ENCODE measurements at places on chromosomes 1 and 21.
A peak's percentile ranks its signal among the peaks of the same experiment; 100 is the strongest.

GRCh38 chr1:96723377-96723776 lies 1.8 kb downstream of the PTBP2 start:
- peaks cover 30% of the 10 kb centered on the region for H3K4me1 ChIP-seq
- peak overlapping the region; percentile 95 for H3K4me3 ChIP-seq
- no peaks in the 10 kb centered on the region for H3K27me3 ChIP-seq
- peak overlapping the region; percentile 95 for H3K27ac ChIP-seq
- H3K36me3 ChIP-seq, result peaks cover 39% of the 10 kb centered on the region
- no peak for DNase-seq

DNA sequence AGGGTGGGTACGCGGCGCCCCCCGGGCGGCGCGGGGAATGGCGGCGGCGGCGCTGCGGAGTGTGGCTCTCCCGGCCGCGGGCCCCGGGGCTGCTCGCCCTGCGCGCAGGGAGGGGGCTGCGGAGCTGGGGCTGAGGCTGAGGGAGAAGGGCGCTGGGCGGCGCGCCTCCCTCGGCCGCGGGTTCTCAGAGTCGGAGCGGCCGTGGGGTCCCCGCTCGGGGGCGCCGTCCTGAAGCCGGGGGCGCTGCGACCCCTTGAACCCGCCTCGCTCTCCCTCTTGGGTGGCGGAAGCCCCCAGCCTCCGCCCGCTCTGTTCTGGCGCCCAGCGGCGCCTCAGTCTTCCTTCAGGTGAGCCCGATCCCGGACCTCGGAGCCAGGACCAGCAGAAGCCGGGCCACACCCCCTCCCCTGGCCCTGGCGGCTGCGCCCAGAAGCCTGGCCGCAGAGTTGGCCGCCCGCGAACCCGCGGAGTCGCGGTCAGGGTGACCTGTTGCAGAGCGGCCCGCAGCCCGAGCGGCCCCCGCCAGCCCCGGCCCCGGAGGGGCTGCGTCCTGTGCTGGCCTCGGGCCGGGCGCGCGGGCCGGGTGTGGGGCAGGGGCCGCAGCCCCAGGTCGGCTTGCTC lies 532 bp downstream of the RALGPS2 start:
- H3K27me3 ChIP-seq, result peaks cover 39% of the 10 kb centered on the region
- no peak overlapping the region for H3K27ac ChIP-seq
- H3K36me3 ChIP-seq, result no peaks in the 10 kb centered on the region
- peaks cover 12% of the 10 kb centered on the region for H3K4me1 ChIP-seq

- no peaks in the 10 kb centered on the region for H3K27me3 ChIP-seq
- no peak overlapping the region for H3K4me3 ChIP-seq
- DNase-seq, result no peak
Measured at GRCh38 chr1:30036229-30036547, 687.2 kb downstream of the MATN1 start.

DNA sequence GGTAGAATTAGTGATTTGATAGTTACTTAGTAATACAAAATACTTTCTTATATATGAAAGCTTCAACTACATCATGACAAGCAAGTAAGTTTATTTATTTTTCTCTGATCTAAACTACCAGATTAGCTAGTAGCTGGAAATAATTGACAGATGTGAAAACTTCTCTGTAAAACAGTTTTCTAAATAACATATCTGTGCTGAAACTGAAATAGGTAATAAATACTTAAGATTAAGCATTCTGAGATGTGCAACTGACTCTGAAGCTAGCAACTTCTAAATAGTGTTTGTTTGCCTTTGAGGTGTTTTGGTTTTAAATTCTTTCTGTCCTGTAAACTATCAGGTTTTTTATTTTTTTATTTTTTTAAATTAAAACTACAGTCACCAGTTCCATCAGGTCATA lies 18.5 kb upstream of the LHX8 start:
- no peaks in the 10 kb centered on the region for H3K36me3 ChIP-seq
- no peak overlapping the region for H3K27ac ChIP-seq
- no peaks in the 10 kb centered on the region for H3K27me3 ChIP-seq
- H3K4me3 ChIP-seq, result no peak overlapping the region
- no peak for DNase-seq

- H3K36me3 ChIP-seq, result no peaks in the 10 kb centered on the region
- H3K4me1 ChIP-seq, result no peaks in the 10 kb centered on the region
- no peak within 1 kb of the TSS for H3K27ac ChIP-seq
- DNase-seq, result no peak
Measured at GRCh38 chr21:18244671-18245463, at the start of gene CHODL. TSS of gene CHODL (plus strand) at chr21:18244833. CDS start at chr21:18245224, 391 bp downstream.

DNA sequence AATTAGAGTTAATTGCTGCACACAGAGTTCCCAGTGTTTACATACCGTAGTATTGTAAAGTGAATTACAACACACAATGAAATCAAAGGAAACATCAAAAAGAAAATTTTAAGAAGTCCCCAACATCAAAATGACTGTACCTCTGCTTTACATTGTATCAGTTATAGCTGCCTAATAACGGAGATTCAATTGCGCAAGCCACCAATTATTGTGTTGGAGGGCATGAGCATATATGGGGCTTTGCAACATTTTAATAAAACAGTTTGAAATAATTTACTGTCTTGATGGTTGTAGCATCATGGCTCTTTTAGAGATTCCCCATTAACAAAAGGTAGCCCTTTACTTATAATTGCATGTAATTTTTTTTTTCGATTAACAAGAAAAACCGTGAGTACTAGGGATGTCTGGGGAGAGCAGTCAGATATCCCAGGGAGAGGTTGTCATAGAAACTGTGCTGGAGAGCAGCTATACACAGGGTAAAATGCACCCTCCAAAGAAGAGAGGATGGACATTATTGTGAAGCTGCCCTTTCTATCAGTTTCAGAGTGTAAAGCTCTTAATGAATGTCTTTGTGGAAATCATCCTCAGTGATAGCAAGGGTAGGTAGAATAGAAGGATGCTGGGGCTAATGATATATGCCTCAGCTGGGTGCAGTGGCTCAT lies 55.9 kb upstream of the BTG3 start:
- no peak overlapping the region for H3K4me3 ChIP-seq
- peaks cover 9% of the 10 kb centered on the region for H3K27me3 ChIP-seq
- no peak overlapping the region for H3K27ac ChIP-seq
- H3K4me1 ChIP-seq, result peaks cover 2% of the 10 kb centered on the region
- no peak for DNase-seq

GRCh38 chr1:244412176-244412575 lies 39.5 kb downstream of the ADSS2 start:
- DNase-seq, result no peak
- no peak overlapping the region for H3K4me3 ChIP-seq
- no peak overlapping the region for H3K27ac ChIP-seq
- no peaks in the 10 kb centered on the region for H3K27me3 ChIP-seq

DNA sequence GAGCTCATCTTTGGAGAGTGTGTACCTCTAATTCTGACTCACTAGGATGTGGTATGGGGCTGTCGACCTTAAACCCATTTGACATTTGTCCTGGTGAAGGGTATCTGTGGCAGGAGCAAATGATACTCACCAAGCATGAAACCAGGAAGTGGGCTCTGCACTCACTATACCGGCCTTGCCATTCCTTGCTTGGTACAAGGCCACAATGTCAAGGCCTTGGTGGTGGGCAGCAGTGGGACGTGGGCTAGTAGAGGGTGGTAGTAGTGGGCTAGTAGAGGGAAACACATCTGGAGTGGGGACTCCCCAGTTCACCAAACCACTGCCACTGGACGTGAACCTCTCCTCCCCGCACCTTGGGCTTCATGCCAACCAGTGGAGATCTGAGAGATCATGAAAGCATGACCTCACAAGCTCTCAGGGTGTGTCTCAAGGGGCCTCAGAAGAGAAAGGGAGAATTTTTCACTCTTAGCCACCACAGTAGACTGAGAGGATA lies 11.5 kb downstream of the TNFSF4 start:
- peak; percentile 12 for DNase-seq
- peaks cover 33% of the 10 kb centered on the region for H3K27me3 ChIP-seq
- H3K36me3 ChIP-seq, result no peaks in the 10 kb centered on the region
- peak overlapping the region; percentile 57 for H3K27ac ChIP-seq
- H3K4me3 ChIP-seq, result no peak overlapping the region

DNA sequence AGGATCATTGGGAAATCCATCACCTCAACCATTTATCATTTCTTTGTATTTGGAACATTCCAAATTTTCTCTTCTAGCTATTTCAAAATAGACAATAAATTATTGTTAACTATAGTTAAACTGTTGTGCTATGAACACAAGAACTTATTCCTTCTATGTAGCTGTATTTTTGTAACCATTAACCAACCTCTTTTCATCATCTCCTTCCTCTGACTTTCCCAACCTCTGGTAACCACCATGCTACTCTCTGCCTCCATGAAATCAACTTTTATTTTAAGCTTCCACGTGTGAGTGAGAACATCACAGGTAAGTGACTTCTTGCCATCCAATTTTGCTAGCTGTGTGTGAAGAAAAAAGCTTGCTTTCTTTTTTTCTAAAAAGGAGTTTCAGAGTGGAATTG lies 418 bp downstream of the IFI44L start:
- peak overlapping the region; percentile 84 for H3K4me3 ChIP-seq
- H3K27ac ChIP-seq, result peak overlapping the region; percentile 74
- peaks cover under 1% of the 10 kb centered on the region for H3K27me3 ChIP-seq
- H3K36me3 ChIP-seq, result peaks cover 21% of the 10 kb centered on the region

DNA sequence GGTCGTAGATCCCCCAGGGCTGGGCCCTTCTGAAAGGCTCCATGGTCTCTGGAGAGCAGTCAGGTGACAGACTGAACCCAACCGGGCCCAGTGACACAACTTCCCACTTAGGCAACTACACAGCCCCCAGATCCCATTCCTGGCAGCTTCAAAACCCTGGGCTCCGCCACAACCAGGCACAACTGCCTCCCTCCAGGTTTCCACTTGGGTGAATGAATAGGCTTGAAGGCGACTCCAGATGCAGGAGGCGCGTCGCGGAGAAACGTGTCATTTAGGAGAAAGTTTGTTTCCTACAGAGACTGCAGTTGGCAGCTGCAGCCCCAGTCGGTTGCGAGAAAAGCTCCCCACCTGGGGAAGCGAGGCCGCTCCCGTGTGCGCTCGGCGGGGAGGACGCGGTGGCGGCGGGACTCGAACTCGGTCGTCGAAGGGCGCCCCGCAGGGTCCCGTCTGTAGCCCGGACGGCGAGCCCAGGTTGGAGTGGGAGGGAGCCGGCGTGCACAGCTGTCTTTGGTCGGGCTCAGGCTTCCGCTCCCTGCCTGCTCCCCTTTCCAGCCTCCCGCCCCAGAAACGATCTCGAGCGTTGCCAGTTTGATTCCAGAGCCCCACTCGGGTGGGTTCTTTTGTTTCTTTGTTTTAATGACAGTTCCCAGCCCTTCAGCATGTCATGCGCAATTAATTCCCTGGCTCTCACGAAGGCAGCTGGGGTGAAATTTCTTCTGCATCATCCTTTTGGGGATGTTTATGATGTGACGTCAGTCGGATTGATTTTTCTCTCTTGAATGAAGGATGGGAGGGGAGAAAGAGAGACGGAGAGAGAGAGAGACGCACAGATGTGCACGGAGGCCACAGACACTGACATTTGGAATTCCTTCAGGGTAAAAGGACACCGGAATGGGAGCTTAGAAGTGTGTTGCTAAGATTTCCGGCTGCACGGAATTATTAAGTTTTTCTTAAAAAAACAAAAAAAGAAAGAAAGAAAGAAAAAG lies 862 bp upstream of the SGIP1 start:
- H3K27ac ChIP-seq, result no peak overlapping the region
- no peak for DNase-seq
- H3K36me3 ChIP-seq, result no peaks in the 10 kb centered on the region
- H3K27me3 ChIP-seq, result peaks cover 54% of the 10 kb centered on the region
- H3K4me1 ChIP-seq, result peaks cover 4% of the 10 kb centered on the region

- H3K36me3 ChIP-seq, result peaks cover 9% of the 10 kb centered on the region
- no peak for DNase-seq
- no peaks in the 10 kb centered on the region for H3K27me3 ChIP-seq
- peaks cover 4% of the 10 kb centered on the region for H3K4me1 ChIP-seq
- no peak overlapping the region for H3K27ac ChIP-seq
Measured at GRCh38 chr1:174393885-174394284, 53.9 kb upstream of the GPR52 start.

DNA sequence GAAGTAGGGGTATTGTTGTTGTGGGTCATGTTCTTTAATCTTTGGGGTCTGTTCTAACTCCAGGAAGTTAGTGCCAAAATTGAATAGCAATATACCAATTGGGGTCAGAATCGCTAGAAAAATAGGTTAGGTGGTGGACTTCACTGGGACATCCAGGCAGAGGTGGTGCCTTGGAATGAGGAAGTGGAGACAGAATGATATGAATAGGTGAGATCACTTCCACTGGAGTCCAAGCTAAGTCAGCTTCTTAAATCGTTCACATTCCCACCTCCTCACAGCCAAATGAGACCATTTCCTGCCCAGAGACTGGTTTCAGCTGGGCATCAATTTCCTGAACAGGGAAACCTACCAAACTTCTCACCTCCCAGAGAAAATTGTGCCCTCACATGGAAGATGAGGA lies 137.8 kb upstream of the RAB4A start:
- peaks cover 11% of the 10 kb centered on the region for H3K36me3 ChIP-seq
- no peak for DNase-seq

GRCh38 chr1:109713636-109714035 lies 1.6 kb downstream of the GSTM5 start:
- DNase-seq, result no peak
- H3K27me3 ChIP-seq, result peaks cover 5% of the 10 kb centered on the region
- no peak overlapping the region for H3K4me3 ChIP-seq
- H3K36me3 ChIP-seq, result peaks cover 2% of the 10 kb centered on the region
- H3K4me1 ChIP-seq, result no peaks in the 10 kb centered on the region

- H3K36me3 ChIP-seq, result no peaks in the 10 kb centered on the region
- H3K4me1 ChIP-seq, result no peaks in the 10 kb centered on the region
- peaks cover 12% of the 10 kb centered on the region for H3K27me3 ChIP-seq
- no peak for DNase-seq
- H3K4me3 ChIP-seq, result no peak overlapping the region
Measured at GRCh38 chr1:209989525-209989924, 51.5 kb downstream of the SYT14 start.

DNA sequence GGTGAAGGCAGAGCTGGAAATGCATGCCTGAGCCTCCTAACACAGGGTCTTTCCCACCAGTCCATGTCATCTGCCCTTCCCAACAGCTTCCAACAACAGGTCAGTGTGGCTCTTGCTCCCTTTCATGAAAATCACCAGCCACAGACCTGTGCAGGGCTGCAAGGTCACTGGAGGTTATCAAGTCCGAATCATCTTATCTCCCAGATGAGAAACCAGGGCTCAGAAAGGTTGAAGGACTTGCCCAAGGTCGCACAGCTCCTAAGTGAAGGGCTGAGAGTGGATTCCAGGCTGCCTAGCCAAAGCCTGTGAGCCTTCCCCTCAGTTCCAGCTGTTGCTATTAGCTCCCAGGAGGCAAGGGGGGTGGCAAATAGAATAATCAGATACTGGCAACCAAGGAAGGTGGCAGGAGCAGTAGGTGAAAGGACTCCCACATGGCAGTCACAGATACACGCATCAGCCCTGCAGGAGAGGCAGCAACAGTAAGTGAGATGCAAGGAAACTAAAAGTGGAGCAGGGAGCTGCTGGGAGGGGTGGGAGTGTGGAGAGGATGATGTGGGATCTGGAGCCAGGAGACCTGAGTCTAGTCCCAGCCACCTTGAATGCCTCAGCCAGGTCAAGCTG lies 74.2 kb downstream of the SSBP3 start:
- H3K36me3 ChIP-seq, result peaks cover 5% of the 10 kb centered on the region
- no peak overlapping the region for H3K4me3 ChIP-seq
- peaks cover under 1% of the 10 kb centered on the region for H3K4me1 ChIP-seq
- H3K27me3 ChIP-seq, result no peaks in the 10 kb centered on the region
